Metanephros (tissue), 2 donors: ENCODE measurements at places on chromosomes 1 and 21. TPM values are rescaled to one million over a fixed set of nuclear protein-coding genes. Genes with fewer than 3 reads are reported as not detected.

SPATA46 gene
- not detected for total RNA-seq

AGRN gene
- 246 TPM for total RNA-seq

ITLN2 gene
- not detected for total RNA-seq

ANKRD34A gene
- 0.41 TPM for total RNA-seq
